Activated T-helper 1 cell treated with anti-CD3 and anti-CD28 coated beads, Interleukin-12 subunit alpha, Interleukin-12 subunit beta, Interleukin-2, Interleukin-4 antibody, amounts not matched to agents 30 ng/mL and 10 ng/mL and 1 ng/mL, durations not matched to agents 14 hours and 24 hours and 36 hours (primary cell): ENCODE measurements at places on chromosomes 4 and X.

GRCh38 chr4:70842761-70843435 is 3.2 kb upstream of the GRSF1 start:
- no peak for DNase-seq

DNA sequence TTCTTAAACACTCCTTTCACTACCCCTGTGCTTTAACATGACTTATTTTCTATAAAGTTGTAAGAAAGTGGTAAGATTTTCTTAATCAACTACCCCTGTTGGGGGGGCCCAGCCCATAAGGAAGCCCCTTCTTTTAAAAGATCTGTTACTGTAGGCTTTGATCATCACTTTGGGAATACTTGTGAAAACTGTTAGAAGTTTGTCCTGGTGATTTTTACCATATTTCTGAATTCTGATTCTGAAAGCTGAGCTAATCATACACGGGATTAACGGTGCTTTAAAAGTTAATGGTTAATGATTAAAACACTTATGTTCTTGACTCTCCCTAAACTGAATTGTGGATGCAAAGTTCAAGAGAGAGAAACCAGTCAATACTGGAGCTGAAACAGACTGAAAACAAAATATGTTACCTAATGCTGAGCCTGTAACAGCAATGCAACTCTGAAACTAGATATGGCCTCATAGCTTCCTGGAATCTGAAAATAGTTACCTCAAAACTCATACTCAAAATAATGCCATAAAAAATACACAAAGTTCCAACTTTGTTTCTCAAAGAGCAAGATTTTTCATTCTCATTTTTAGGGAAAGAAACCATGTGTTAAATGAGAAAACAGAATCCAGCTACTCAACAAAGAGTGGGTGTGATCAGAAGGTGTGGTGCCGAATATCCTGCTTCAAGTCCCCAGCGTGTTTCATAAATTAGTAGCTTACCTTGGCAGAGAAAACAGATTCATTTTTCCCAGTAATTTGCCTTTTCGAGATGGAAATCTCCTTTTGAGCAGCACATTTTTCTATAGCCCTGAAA is 31.6 kb downstream of the ADH7 start:
- DNase-seq, result no peak

DNA sequence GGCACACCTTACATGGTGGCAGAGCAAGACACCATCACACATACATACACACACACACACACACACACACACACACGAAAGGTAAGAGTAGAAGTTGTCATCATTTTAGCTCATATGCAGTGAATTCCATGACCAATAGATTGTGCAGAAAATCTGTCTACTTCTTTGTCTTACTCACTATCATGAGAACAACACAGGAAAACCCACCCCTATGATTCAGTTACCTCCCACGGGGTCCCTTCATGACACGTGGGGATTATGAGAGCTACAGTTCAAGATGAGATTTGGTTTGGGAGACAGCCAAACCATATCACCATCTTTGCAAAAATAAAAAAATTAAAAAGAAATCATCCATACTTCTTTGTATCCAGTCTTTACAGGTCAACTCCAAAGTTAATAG is 221.1 kb downstream of the BMPR1B start:
- no peak for DNase-seq

GRCh38 chrX:42754115-42754514 is 23.8 kb downstream of the PPP1R2C start:
- DNase-seq, result no peak

GRCh38 chr4:3423952-3424351 is 17.8 kb upstream of the HGFAC start:
- no peak for DNase-seq

- DNase-seq, result no peak
These were observed 5.0 kb downstream of the SHOX start for GRCh38 chrX:635428-636090.

- DNase-seq, result no peak
These were observed 42.4 kb downstream of the NAT8L start for GRCh38 chr4:2101346-2102044.
